ENCODE measurements at places on chromosomes 16 and 17.

DNA sequence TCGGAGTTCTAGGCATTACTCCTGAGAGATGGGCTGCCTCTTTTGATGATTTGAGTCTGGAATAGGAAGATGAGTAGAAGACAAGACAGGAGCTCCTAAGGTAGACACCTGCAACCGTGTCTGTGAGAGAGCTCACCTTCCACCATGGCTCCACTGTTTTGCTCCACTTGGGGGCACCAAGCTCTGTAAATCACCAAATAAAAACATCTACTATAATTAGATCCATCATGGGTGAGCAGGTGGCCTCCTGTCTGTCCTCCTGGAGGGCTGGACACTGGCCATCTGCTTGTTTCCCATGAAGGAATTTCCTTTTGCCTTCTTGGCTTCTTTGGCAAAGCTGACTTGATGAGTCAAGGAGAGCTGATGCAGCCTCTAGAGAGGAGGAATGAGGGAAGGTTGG, 179.0 kb downstream of the HAPSTR1 start:
- DNase-seq = no peak

DNA sequence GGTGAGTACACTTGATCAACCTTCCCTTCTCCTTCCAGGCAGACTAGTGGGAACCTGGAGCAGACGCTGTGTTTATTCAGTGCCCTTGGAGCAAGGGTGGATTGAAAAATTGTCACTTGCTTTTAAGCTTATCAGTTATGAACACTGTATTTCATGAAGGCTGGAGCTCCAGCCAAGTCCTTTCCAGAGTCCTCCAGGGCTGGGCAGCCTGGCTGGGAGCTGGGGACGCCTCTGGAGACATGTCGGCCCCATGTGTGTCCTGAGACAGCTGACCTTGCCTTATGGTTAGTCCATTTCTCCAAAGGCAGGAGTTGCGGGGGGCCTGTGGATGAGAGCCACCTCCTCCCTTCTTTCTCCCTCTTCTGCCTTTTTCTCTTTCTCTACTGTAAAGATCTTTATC, 67.0 kb downstream of the RAP1GAP2 start:
- no peak for DNase-seq

DNA sequence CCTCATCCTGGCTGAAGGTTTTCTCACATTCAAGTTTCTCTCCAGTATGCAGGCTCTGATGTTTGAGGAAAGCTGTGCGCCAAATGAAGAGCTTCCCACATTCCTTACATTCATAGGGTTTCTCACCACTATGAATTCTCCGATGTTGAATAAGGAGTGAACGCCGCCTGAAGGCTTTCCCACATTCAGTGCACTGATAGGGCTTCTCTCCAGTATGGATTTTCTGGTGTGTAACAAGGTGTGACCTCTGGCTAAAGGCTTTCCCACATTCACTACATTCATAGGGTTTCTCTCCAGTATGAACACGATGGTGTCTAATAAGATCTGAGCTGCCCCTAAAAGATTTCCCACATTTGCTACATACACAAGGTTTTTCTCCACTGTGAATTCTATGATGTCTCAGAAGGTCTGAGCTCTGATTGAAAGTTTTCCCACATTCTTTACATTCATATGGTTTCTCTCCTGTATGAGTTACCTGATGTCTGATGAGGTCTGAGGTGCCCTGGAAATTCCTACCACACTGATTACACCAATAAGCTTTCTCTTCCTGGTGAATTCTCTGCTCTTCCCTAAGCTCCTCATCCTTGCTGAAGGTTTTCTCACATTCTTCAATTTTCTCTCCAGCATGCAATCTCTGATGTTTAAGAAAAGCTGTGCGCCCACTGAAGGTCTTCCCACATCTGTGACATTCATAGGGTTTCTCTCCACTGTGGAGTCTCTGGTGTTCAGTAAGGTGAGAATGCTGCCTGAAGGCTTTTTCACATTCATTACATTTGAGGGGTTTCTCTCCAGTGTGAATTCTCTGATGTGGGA, 8.9 kb downstream of the ZNF594 start:
- DNase-seq = no peak

DNA sequence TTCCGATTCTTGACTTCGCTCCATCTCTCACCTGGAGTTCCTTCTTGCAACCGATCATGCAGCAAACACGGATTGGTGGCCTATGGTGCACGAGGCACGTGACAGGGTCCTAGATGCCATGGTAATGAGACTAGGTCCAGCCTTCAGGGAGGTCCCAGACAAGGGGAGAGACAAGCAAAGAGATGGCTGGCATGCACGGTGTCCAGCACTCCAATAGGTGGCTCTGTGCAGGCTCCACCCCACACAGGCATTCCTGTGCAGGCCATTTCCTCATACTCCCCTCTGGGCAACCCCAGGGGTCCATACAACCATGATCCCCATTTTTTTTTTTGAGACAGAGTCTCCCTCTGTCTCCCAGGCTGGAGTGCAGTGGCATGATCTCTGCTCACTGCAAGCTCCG, 31.3 kb downstream of the WNT9B start:
- DNase-seq = no peak

- DNase-seq = no peak
Observed at GRCh38 chr17:42759982-42760651, 910 bp upstream of the RAMP2 start.

GRCh38 chr16:77949445-77949844, 72.9 kb upstream of the CLEC3A start:
- no peak for DNase-seq

DNA sequence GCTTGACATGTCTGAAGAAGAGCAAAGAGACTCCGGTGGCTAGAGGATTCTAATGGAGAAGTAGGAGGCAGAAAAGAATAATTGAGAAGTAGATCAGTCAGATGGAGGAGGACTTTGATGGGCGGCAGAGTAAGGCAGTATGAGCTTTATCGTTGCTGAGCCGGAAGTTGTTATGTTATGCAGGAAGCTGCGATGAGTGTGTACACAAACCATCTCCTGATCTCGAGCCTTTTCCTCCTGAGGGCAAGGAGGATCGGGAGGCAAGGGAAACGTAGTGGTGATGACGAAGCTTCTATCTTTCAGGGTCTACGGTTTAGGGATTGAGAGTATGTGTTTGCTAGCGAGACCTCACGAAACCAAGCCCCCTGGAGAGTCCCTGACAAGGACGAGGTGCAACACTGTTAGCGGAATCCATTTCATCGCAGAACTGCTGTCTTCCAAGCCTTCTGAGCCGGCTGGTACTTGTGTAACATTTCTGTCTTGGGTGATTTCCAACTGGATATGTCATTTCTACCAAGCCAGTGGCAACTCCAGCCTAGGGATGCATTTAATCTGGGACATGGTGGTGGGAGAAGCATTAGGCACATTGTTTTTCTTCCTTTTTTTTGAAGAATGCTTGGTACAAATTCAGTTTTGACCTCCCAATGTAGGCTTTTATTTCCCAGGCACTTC, 45.5 kb downstream of the RBFOX1 start:
- DNase-seq = no peak
